ENCODE measurements at places on chromosomes 16 and 17. TPM values are rescaled to one million over a fixed set of nuclear protein-coding genes. Genes with fewer than 3 reads are reported as not detected.

The SLC6A4 gene
- total RNA-seq = 0.37 TPM

The TNFRSF13B gene
- total RNA-seq = not detected

The AANAT gene
- total RNA-seq = not detected

The UTS2R gene
- not detected for total RNA-seq

The HEATR9 gene
- not detected for total RNA-seq

The FOXN1 gene
- total RNA-seq = 0.11 TPM

The GCGR gene
- not detected for total RNA-seq

The CCL17 gene
- total RNA-seq = not detected

The PYY gene
- total RNA-seq = not detected

The CYGB gene
- 14.4 TPM for total RNA-seq

The ZFPM1 gene
- 2.7 TPM for total RNA-seq

The NAGS gene
- 0.90 TPM for total RNA-seq

Data from urinary bladder (tissue), 4 donors.